Motor neuron (in vitro differentiated cells): ENCODE measurements at places on chromosomes 3 and 15. TPM values are rescaled to one million over a fixed set of nuclear protein-coding genes. Genes with fewer than 3 reads are reported as not detected.

DNA sequence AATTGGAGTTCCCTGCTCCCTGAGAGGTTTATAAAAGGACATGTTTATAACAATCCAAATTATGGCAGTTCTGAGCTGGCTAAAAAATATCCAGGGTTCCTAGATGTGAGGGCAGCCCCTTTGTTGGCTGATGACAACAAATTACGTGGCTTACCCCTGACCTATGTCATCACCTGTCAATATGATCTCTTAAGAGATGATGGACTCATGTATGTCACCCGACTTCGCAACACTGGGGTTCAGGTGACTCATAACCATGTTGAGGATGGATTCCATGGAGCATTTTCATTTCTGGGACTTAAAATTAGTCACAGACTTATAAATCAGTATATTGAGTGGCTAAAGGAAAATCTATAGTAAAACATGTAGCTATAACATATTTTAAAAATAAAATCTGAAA, 13.9 kb downstream of the AADAC start:
- ATAC-seq, result no peak

DNA sequence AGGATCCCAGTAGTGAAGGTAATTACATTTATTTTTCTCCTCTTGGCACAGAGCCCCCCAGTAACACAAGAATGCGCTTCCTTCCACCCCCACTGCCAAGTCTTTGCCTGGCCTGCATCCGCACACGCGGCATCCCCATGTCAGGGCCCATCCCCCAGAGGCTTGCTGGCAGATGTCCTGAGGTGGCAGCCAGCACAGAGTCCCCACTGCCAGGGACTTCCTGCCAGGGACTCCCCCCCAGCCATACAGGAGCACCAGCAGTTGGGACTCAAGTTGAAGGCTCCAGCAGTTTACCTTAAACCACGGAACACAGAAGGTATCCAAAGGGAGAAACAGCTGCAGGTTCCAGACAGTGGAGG, 41.0 kb downstream of the MEGF11 start:
- ATAC-seq, result no peak

GRCh38 chr15:62781081-62781497, 261.5 kb upstream of the TPM1 start:
- ATAC-seq, result no peak

- peak; percentile 59 for ATAC-seq
These were observed 207.3 kb downstream of the GABRB3 start for GRCh38 chr15:26565542-26565941.

GRCh38 chr3:15341030-15341726, 8.8 kb upstream of the SH3BP5 start:
- ATAC-seq, result no peak

GRCh38 chr15:31362886-31363285, 36.3 kb downstream of the KLF13 start:
- ATAC-seq, result no peak

DNA sequence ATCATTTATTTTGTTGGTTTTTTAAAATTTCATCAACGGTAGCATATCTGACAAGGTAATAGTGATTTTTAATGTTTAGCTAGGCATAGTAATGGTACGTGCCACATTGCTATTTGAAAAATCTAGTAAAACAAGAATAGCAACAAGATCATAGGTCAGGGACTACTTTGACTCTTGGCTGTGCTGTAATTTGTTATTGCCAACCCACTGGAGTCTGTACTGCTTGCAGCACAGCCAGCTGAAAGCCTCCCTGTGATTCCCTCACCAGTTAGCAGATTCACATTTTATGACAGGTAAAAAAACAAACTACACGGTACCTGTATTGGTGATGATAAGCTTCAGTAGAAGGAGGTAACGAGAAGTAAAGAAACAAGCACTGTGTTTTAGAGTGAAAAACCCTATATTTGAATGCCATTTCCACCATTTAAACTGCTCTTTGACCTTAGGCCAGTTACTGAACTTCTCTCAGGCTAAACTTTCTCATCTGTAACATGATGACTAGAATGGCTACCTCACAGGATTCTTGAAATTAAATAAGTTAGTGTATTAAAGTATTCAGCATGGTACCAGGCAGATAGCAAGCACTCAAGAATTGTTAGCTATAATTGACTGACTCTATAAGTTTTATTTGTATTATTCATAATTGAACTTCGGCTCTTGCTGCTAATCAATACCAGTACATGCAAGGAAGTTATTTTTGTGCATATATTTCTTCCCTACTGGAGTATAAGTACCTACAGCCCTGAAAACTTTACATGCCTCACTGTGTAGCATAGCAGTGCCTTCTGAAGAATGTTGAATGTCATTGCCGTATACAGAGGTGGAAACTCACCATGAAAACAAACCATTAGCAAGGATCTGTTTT, 16.1 kb downstream of the FILIP1L start:
- no peak for ATAC-seq

DNA sequence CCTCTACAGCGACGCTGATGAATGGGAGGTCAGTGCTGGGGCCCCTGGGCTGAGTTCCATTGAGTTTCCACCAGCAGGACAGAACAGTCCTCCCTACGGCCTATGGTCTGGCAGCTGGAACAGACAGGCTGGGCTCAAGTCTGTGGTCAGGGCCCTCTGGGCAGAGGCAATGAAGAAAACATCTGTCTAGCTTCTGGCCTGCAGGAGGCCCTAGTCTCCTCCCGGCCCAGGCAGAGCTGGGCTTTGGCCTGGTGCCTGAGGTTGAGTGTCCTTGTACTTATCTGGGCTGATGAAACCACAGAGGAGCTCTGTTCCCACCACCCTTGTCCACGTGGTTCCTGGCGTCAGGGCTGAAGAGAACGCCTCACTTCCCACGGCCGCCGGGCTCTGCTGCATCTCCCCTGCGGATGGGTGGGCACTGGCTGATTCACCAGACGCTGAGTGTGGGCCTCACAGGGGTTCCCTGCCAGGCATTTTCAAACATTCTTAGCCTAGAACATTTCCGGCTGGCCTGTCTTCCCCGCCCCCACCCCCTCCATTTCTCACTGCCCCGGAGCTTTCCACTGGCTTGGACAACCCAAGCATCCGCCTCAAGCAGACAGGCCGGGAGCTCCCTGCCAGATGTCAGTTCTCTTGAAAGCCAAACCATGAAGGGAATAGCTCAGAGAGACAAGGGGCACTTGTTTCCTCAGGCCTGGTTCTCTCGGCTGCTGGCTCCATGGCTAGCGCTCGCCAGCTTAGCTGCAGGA, 20.3 kb downstream of the PPCDC start:
- ATAC-seq, result peak; percentile 22

DNA sequence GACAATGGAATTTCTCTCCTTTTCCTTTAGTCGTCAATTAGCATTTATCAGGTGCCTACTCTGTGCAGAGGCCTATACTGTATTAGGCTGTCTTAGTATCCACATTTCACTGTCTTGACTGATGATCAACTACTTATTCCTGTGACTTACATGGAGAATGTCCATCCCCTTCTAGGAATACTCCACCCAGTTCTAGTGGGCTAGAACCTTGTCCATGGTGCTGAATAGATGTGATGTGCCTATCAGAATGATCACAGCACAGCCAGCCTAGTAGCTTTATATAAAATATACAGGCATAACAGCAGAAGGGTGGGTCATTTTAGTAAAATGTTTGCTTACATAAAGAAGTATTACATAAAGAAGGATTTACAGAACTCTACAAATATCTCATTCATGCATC, 621.4 kb downstream of the PDCD6IP start:
- no peak for ATAC-seq

DNA sequence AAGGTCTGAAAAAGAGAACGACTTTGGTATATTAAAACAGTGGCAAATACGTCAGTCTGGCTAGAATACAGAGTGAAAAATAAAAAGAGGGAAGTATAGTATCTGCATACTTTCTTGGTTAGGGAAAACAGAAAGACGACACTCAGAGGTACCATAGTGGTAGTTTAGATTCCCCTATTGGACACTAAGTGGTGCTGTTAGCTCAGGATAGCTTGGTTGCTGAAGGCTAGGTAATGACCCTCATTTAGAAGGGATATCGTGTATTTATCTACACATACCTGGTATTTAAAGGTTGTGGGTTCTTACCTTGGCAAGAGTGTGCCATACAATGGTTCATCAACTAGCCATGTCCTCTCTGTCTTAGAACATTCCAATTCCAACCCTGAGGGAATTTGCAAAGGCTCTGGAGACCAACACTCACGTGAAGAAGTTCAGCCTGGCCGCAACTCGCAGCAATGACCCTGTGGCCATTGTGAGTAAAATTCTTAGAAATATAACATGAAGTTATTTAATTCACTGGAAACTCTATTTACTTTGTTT, 31.0 kb downstream of the TMOD2 start:
- peak; percentile 59 for ATAC-seq

CCDC54 gene
- 0.18 TPM in 1 of 2 replicates, not detected in the other for total RNA-seq
